ENCODE measurements at places on chromosomes 6 and 20. TPM values are rescaled to one million over a fixed set of nuclear protein-coding genes. Genes with fewer than 3 reads are reported as not detected.

DNA sequence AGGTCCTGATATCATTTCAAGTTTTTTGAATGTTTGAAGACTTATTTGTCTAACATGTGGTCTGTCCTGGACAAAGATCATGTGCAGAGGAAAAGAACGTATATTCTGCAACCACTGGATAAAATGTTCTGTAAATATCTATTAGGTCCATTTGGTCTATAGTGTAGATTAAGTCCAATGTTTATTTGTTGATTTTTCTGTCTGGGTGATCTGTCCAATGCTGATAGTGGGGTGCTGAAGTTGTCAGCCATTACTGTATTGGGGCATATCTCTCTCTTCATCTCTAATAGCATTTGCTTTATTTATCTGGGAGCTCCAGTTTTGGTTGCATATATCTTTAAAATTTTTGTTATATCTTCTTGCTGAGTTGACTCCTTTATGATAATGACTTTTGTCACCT lies 258.4 kb upstream of the CITED2 start:
- no peak for DNase-seq

The STXBP5 gene
- 18.7 TPM for total RNA-seq

The SFT2D1 gene
- 11.6 TPM for total RNA-seq

GRCh38 chr6:169212436-169212835 lies 41.2 kb downstream of the THBS2 start:
- DNase-seq = no peak

DNA sequence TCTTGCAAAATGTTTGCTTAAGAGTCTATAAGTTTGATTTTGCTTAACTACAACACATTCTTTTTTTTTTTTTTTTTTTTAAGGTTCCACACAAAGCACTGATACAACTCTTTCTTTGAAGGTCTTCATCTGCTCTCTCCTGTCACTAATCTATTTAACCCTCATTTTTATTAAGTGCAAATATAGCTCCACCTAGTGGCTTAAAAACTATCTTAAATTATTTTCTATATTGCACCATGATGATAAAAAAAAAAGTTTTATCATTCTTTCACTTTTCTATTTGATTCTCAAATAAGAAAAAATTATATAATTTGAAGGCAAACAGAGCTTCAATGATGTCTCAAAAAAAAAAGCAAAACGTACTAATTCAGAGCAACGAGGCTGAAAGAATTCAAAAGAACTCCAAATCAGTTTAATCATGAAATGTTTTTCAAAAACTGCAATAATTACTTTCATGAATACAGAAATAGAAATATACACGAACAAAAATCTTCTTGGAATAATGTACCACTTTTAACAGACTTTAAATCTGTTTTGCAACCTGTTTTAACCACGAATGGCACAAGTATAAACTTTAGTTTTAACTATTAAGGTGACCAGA lies 12.8 kb downstream of the ESF1 start:
- no peak for DNase-seq

The ENPP1 gene
- total RNA-seq = 1.6 TPM

- DNase-seq = no peak
Observed at GRCh38 chr20:4069751-4070150, 54.4 kb upstream of the RNF24 start.

DNA sequence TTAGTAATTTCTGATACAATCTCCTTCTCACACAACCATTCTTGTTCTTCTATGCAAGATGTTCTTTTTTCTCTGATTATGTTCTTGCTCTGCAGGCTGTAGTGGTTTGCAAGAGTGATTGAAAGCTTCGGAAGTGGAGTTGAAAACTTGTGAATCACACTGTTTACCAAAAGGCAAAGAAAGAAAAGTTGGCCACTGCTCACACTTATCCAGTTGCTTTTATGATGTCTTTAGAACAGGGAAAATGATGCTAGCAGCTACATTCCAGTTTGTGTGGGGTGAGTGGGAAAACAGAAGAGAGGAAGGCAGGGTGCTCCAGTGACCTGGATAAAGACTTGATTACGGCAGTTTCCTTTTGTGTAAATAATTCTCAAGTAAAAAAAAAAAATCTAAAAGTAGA lies 583.3 kb downstream of the TENT5A start:
- no peak for DNase-seq

GRCh38 chr6:124963416-124963785 lies 1.2 kb downstream of the RNF217 start:
- peak; percentile 13 for DNase-seq

DNA sequence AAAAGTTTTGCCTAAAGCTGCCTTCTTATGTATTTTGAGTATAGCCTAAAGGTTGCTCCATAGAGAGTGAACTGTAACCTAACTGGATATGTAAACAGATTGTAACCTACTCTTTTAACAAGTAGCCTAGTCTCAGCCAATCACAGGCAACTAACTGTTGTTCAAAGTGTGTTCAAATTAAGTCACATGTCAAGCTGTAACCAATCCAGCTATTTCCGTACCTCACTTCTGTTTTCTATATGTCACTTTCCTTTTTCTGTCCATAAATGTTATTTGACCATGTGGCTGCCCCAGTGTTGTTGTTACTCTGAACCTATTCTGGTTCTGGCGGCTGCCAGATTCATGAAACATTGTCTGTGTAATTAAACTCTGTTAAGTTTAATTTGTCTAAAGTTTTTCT lies 47.4 kb upstream of the RNGTT start:
- DNase-seq = no peak

The EPPIN gene
- not detected for total RNA-seq

DNA sequence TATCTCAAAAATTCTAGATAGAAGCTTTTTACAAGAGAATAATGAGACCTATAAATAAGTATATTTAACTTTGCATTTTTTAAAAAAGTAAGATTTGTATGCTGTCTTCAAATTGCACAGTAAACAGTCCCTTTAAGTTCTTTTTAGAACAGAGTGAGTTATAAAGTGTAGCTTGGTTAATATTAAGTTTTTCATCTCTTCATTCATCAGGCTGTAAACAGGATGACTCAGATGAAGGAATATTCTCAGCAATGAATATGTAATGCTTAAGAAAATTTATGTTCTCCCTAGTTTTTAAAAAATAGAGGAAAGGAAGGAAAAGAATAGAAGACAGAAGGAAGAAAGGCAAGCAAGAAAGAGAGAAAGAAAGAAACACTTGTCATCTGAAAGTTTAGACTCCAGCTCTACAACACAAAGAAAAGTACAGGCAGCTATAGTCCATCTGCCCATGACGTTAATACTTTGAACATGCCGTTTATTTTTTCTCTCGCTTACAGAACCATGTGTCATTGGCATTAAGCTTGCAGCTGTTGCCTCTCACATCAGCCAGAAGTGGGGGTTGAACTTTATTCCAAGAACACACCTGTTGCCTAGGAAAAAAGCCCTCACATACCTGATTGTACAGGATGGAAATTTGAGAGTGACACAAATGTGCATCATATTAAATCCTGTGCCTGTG lies 36.1 kb downstream of the CAP2 start:
- no peak for DNase-seq

DNA sequence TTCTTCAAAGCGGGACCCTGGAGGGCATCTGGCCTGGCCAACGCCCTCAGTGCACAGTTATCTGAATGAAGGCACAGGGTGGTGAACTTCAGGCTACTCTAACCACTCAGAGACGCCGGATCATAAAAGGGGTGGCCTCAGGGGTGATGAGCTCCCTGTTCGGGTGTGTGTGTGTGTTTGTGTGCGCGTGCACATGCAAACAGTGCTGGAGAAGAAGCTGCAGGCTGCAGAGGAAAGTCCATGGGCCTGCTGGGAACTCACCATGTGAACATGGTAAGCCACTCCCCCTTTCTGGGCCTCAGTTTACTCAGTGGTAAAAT lies 42.0 kb downstream of the KIAA1755 start:
- DNase-seq = no peak

DNA sequence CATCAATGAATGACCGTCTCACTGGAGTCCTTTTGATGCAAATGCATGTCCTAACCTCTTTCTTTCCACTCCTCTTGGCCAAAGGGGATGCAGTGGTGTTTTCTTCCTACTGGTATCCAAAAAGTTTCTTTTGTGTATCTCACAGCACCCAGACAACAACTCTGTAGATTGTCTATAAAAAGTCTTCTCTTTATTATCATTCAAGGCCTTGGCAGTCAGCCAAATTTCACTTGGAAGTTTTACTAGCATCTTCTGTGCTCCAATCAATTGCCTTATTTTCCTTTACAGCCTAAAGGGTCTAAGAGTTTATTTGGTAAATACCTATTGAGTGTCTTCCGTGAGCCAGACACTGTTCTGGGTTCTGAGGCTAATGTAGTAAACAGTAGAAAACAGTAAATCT lies 150.2 kb upstream of the RNF217 start:
- no peak for DNase-seq

- no peak for DNase-seq
Observed at GRCh38 chr20:58149437-58150091, 78.9 kb downstream of the ANKRD60 start.
